ENCODE measurements at places on chromosomes 11 and 22.

- DNase-seq = no peak
These were observed 6.1 kb downstream of the IFITM10 start for GRCh38 chr11:1744137-1744886.

- no peak for DNase-seq
These were observed 194.2 kb downstream of the TBC1D22A start for GRCh38 chr22:46956498-46957215.

DNA sequence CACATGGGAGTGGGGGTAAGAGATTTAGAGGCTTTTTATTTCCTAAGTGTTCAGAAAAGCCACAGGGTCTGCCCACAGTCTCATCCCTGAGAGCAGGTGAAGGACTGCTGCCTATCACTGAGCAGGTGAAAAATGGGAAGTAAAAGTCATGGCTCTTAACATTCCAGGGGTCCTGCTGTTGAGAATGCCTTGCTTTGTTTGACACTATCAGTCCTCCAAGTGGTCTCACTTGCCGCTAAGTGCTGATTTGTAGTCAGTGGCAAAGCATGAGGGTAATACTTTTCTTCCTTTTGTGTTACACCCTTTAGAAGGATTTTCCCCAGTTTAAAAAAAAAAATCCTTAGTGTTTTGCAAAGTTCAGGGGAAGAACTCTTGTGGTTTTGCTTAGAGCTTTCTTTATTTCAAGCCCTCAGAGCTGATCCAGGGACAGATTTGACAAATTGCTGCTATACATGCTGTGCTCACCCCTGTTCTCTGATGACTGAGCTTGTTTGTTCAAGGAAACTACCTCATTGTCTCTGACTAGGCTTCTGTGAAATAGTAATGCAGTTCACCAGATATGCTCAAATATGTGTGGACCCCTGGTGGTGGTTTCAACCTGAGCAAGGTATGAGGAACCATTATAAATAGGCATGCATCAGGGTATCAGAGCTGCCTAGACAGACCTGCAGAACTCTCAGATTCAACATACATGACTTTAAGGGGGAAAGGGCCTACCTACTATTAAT, 141.0 kb downstream of the ARHGAP42 start:
- DNase-seq = peak; percentile 74

- DNase-seq = no peak
These were observed 872.2 kb downstream of the NTM start for GRCh38 chr11:132242632-132243031.

- DNase-seq = no peak
These were observed 87.9 kb upstream of the B3GAT1 start for GRCh38 chr11:134499990-134500389.

GRCh38 chr11:71327156-71328085, 75.0 kb upstream of the SHANK2 start:
- DNase-seq = no peak

GRCh38 chr11:47148903-47149531, 27.7 kb downstream of the ARFGAP2 start:
- no peak for DNase-seq

GRCh38 chr11:102465696-102466095, 13.1 kb upstream of the TMEM123 start:
- DNase-seq = no peak

GRCh38 chr11:105786741-105787140, 176.9 kb downstream of the GRIA4 start:
- DNase-seq = no peak

DNA sequence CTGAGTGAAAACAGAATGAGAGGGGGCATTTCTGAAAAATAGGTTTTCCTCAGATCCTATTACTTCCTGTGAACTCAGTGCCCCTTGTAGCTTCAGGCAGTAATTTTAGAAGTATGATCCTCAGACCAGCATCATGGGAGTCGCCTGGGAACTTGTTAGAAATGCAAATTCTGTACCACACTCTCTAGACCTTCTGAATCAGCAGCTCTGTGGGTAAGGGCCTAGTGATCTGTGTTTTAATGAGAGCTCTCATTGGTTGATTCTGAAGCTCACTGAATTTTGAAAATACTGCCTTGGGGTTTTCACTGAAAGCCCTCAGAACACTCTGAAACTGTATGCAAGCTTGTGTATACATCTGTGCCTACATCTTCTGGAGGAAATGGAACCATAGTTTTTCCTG, 647.2 kb upstream of the ANO5 start:
- no peak for DNase-seq

GRCh38 chr22:50505776-50506610, 1.5 kb downstream of the LMF2 start:
- DNase-seq = no peak

GRCh38 chr22:24599514-24599913, 3.5 kb upstream of the GGT1 start:
- no peak for DNase-seq

- DNase-seq = no peak
These were observed 36.4 kb downstream of the DEPDC5 start for GRCh38 chr22:31790240-31790639.

DNA sequence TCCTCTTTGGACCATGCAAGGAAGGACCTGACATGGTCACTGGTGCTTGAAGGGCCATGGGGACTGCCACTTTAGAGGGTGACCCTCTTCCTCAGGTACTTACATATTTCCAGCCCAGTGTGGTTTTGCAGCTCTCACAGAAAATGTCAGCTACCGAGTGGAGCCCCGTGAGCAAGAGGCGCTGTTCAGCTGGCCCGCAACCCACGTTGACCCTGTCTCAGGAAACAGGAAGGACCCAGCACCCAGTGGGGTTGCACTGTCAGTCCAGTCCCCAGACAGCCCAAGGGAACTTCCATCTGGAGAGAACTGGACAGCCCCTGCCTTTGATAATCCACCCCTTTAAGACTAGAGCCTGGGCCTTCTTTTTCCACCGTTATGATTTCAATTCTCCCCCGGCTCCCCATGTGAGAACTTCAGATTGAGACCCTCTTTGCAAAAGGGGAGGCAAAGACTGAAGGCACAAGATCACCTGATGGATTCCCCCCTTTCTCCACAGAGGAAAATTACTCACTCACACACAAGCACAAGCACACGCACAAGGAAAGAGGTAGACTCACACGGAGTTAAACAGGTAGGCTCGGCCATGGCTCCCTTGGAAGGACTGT, 3.4 kb downstream of the YPEL4 start:
- no peak for DNase-seq

- DNase-seq = peak; percentile 63
These were observed 669 bp downstream of the CDC42EP2 start for GRCh38 chr11:65315204-65315865.

GRCh38 chr11:19580646-19581045, 132.0 kb upstream of the NAV2 start:
- DNase-seq = no peak

DNA sequence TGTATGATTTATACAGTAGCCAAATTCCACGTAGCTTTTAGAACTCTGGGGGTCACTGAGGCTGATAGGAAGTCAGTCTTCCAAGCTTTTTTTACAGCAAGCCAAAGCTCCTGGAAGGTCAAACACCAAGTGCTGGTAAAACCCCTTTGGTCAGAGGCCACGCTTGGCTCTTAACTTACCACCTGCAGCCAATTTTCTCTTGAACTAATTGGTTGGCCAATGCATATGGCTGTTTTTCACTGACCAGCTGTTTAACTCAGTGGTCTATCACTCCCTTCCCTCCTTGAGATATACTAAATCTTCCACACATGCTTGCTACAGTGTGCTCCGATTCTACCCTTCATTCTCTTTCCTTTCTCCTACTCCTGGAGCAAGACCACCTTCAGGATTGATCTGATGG, 116.0 kb downstream of the FAR1 start:
- no peak for DNase-seq

DNA sequence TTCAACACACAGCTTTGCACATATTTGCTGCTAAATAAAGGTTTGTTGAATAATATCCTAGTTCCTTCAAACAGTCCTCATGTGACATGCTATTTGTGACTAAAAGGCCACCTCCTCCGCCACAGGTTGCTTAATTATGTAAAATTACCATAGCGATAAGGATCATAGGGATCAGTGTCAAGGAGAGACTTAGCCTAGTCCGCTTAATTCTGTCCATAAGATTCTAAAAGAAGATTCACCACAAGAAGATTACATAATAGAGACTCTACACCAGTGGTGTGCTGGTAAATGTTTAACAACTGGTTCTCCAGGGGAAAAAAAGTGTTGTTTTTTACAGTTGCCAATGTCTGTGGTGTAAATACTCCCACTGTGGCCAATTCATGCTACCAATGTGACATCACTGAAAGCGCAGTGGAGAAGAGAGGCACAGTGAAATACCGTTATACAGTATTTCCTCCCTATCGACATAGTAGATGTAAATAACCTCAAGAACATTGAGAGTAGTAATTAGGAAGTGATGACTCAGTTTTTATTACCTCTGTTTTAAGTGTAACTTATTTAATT, 4.2 kb upstream of the CHRDL2 start:
- no peak for DNase-seq

- no peak for DNase-seq
These were observed 18.3 kb upstream of the MICAL2 start for GRCh38 chr11:12091956-12092558.

GRCh38 chr11:65172600-65172999, 2.6 kb downstream of the SPDYC start:
- DNase-seq = no peak

GRCh38 chr22:23187211-23187610, 6.9 kb downstream of the BCR start:
- DNase-seq = peak; percentile 41

- DNase-seq = no peak
These were observed 35.2 kb upstream of the USP47 start for GRCh38 chr11:11806586-11806985.

DNA sequence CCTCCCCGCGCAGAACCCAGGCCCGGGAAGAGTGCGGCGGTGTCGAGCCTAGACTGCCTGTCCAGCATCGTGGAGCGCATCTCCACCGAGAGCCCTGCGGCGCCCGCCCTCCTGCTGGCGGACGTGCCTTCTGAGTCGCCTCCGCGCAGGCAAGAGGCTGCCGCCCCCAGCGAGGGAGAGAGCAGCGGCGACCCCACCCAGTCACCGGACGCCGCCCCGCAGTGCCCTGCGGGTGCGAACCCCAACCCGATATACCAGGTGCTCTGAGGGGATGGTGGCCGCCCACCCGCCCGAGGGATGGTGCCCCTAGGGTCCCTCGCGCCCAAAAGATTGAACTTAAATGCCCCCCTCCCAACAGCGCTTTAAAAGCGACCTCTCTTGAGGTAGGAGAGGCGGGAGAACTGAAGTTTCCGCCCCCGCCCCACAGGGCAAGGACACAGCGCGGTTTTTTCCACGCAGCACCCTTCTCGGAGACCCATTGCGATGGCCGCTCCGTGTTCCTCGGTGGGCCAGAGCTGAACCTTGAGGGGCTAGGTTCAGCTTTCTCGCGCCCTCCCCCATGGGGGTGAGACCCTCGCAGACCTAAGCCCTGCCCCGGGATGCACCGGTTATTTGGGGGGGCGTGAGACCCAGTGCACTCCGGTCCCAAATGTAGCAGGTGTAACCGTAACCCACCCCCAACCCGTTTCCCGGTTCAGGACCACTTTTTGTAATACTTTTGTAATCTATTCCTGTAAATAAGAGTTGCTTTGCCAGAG, 2.0 kb downstream of the MYOD1 start:
- no peak for DNase-seq

- peak; percentile 26 for DNase-seq
These were observed 3.6 kb upstream of the APOBEC3A start for GRCh38 chr22:38953577-38954413.

DNA sequence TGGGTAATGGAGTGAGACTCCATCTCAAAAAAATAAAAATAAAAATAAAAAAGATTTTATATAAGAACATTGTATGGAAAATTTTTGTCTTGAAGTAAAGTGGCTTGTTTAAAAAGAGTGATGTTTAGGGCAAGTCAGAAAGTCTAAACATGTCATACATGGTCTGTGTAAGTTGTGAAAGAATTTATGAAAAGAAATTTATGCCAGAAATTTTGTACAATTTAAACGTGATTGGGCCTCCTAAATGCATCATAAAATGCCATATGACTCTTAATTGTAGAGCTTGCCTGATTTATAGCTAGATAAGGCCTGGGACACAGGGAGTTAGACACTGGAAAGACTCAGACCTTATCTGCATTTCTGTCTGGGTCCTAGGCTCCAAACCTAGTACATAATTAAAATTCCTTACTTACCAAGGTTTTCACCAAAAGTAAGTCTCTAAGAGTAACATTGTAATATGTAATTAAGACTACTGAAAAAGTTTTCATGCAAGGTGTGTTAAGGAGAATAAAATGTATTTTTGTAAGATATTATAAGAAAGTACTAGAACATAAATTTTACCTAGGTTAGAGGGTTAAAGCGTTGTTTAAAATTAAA, 110.5 kb downstream of the AASDHPPT start:
- no peak for DNase-seq

DNA sequence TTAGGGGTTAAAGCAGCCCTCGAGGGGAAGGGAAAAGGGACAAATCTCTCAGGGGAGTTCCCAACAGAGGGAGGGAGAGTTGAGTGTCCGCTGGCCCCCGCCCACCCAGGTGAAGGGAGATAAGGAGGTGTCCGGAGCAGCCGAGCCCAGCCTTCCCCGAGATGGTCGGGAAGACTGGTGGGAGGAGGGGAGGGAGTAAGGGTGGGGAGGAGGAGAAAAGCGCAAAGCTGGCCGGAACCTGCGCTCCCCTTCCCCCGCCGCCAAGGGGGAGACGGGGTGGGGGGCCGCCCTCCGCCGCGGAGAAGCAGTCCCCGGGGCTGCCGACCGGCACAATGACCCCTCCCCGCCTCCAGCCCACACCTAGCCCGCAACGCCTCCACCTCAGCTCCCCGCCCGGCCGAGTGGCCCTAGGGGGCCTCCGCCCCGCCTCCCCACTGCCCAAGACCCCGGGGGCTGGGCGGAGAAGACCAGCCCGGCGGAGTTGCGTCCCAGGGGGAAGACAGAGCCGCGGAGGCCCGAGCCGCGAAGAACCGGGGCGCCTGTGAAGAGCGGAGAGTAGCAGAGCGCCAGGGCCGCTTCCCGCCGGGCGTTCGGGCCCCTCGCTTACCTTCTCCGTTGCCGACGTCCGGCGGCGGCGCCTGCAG, 479 bp downstream of the RSF1 start:
- DNase-seq = peak; percentile 40

GRCh38 chr11:78074756-78075155, 4.9 kb downstream of the NDUFC2 start:
- DNase-seq = peak; percentile 31

- no peak for DNase-seq
These were observed 2.7 kb upstream of the KRTAP5-4 start for GRCh38 chr11:1624621-1625020.

DNA sequence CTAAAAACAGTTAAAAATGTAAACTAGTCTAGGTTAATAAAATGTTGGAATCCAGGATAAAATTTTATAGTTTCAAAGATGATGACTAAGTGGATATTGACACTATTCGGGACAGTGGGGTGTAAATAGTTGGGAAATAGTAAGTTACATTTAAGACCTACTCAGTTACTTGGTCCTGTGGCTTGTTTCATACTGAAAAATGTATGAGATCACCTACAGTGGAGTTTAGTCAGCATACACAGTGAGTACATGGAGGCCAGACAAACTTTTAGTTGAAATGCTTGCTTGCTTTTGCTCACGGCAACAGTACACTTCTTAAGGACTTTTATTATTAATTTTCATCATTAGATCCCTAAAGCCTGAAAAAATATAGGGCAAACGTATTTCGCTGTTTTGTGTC, 16.1 kb downstream of the TRIM22 start:
- DNase-seq = peak; percentile 3

GRCh38 chr11:69531717-69532088, 50.2 kb downstream of the LINC01488 start:
- no peak for DNase-seq

Data from iris pigment epithelial cell (primary cell).